HEK293T (cell line): ENCODE measurements at places on chromosomes 3 and 15.

DNA sequence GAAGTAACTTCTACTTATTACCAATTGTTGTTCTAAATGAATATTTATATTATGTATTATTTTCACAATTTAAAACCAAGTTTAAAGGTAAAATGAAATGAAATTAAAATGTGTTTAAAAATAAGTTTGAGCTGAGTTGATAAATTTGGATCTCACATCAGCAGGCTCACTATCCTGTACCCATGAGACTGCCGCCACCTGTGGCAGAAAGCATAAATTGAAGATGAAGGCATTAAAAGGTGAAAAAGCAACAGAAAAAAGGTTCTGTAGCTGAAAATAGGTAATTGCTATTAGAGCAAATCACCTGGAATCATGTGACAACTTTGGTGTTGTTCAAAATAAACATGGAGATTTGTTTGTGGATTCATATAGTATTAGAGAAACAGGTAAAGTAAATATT is 133.0 kb upstream of the CADM2 start:
- no peak for DNase-seq

DNA sequence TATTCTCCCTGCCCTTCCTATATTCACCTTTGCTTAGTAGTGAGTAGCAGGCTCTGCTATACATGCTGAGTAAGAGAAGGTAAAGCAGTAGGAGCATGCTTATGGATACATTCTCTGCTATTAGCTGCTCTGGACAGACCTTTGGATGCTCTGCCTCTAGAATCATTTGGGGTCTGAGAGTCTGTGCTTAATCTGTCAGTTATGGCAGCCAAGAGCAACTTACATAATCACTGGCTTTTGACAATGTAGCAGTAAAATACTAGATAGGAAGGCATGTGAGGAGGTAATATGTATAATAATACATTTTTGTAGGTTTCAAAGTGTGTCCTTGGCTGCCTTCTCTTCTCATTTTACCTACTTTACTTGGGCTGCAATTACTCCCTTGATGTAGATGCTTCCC is 277.7 kb downstream of the GAP43 start:
- no peak for DNase-seq

DNA sequence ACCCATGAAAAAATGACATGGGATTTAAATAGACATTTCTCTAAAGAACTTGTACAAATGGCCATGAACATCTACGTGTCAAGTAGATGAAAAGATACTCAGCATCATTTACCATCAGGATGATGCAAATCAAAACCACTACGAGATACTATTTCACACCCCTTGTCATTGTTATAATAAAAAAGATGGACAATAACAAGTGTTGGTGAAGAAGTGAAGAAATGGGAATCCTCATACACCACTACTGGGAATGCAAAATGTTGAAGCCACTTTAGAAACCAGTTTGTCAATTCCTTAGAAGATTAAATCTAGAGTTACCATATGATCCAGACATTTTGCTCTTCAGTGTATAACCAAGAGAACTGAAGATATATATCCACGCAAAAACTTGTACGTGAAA is 57.9 kb downstream of the TIMP4 start:
- no peak for DNase-seq

GRCh38 chr15:62138124-62138523 is 27.0 kb downstream of the C2CD4B start:
- DNase-seq = no peak

DNA sequence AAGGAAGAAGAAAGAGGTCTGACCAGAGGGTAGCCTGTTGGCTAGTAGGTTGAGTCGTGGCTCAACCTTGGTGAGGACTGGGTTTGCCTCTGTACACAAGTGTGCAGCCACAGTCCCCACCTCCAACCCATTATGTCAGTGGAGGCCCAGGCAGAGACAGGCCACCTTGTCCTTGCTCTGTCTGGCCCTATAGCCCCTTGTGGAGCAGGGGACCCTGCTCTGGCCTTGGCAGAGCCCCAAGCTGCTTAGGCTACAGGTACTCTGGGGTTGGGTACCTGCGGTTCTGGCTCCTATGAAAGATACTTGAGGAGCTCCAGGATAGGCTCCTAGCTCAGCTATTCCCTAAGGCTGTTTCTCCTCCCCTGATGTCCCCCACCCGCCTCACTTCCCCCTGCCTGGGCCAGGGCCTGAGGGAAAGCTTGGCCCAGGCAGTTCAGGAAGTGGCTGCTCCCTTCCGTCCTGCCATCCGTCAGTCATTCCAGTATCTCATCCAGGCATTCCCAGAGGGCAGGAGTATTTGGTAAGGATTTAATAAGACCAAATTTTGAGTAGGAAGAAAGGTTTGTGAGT is 44.0 kb downstream of the FGD5 start:
- no peak for DNase-seq

GRCh38 chr3:71119171-71119570 is 464.4 kb downstream of the FOXP1 start:
- no peak for DNase-seq

- DNase-seq = no peak
These were observed 38.3 kb downstream of the CHSY1 start for GRCh38 chr15:101213570-101213969.

GRCh38 chr3:161337311-161337710 is 34.0 kb downstream of the SPTSSB start:
- DNase-seq = no peak

GRCh38 chr15:85717212-85717611 is 77.5 kb downstream of the KLHL25 start:
- DNase-seq = no peak

DNA sequence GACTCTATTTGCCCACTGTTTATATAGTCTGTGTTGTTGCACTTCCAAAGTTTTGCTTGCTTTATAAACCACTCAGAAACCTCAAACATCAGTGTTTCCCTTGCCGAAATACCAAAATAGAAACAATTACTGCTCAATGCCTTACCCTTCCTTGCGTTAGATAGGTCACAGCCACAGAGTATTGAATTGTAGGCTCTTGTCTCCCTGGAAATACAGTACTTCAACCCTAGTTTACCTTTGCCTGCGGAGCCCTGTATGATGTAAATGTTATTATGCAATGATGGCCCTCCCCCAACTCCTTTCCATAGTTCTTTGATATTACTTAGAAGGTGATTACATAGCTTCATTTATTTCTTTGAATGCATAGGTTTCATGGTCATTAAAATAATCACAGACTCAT is 44.2 kb downstream of the SOX2 start:
- no peak for DNase-seq

- no peak for DNase-seq
These were observed 13.4 kb upstream of the NR2F2 start for GRCh38 chr15:96316953-96317629.

DNA sequence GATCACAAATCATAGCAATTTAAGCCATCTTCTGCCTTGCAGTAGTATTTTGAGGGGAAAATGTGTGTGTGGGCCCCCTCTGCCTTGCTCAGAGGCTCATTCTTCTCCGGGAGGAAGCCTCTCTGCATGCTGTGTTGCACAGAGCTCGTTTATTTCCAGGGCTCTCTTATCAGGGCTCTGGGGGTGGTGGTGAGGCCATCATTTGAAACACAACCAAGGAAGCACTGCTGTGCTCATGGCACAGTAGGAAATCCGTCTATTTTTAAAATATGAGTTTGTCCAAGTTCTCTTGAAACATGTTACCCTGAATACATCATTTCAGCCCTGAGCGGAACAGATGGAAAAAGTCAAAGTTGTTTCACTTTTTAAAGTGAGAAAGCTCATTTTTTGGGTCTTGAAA is 369.0 kb upstream of the CFAP20DC start:
- DNase-seq = no peak

DNA sequence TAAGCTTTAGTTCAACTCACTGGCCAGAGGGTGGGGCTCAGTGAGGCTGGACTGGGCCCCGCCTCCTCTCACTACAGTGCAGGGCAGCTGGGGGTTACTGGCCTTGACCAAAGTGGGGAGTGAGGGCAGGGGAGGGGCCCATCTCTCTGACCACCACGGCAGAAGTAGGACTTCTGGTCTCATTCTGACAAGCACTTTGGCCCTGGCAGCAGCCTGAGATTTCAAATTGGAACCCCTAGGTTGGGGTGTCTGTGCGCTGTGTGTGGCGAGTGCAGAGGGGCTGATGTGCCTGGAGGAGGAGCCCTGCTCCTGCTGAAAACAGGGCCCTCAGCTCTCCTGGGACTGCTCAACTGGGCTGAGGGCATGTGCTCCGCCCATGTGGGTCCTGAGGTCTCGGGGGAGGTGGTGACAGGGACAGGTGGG is 60.3 kb upstream of the RPL32 start:
- DNase-seq = no peak

- no peak for DNase-seq
These were observed 100.8 kb downstream of the KLF13 start for GRCh38 chr15:31427411-31427810.

DNA sequence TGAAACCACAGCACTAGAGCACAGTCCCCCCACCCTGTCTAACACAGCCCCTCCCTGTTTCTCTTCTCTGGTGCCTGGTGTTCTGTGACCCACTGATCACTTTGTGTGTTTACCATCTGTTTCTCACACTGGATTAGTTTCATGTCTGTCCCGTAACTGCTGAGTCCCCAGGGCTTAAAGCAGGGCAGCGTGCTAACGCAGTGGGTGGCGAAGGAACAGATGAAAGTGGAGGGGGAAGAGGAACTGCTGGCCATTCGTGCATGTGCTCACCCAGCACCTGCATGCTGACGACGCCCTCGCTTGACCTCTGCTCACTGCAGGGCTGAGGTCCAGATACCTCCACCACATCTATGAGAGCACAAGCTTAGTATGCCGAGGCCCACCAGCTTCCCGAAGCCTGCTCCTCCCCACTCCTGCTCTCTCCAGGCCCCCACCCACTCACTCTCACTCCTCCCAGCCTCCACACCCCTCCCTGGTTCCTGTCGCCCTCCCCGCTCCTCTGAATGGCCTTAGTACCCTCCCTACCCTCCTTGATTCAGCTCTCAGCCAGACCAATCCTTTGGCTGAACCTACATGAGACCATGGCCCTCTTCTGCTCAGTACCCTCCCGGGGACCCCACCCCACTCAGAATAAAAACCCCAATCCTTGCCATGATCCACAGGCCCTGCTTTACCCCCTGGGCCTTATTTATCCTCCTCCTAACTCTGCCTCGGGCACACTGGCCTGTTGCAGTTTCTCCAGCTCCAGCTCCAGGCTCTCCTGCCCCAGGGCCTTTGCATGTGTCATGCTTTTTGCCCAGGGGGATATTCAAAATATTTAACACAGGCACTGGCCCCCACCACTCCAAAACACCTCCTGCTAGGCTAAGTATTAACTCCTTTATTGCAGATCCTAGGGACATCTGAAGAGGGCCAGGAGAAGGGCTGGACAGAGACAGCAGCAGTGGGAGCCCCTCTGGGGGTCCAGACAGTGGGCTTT is 15.1 kb upstream of the IQSEC1 start:
- no peak for DNase-seq

DNA sequence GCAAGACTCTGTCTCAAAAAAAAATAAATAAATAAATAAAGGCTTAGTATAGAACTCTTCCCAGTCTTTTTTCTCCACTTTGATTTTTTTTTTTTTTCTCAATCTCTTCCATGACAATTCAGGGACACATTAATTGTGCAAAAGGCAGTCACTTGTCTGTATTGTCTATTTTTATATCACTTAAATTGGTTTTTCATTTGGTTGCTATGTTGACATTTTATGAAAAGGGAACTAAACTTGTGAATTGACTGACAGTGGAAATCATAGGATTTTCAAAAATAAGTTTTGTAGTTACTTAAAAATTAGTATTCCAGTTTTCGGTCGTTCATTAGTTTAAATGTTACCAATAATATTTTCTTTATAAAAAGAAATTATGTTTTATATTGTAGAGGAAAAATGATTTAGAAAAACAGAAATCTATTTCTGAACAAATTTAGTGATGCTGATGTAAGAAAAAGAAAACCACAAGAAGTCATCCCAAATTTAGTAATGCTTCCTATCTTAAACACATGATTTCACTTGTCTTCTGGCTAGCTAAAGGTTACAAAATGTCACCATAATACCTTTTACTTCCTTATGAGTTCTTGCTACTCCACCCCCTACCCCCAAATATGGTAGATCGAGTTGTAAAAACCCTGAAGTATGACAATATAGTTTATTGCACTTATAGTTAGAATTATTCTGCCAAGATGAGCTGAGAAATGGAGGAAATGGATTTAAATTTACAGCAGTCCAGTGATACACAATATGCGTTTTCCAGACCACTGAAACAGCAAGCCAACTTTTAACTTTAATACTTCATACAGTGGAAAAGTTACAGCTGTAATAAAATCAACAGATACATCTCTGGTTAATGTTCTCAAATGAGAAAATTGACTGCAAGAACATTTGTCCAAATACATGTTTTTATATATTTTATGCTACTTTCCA is 37.0 kb downstream of the PPARG start:
- no peak for DNase-seq

DNA sequence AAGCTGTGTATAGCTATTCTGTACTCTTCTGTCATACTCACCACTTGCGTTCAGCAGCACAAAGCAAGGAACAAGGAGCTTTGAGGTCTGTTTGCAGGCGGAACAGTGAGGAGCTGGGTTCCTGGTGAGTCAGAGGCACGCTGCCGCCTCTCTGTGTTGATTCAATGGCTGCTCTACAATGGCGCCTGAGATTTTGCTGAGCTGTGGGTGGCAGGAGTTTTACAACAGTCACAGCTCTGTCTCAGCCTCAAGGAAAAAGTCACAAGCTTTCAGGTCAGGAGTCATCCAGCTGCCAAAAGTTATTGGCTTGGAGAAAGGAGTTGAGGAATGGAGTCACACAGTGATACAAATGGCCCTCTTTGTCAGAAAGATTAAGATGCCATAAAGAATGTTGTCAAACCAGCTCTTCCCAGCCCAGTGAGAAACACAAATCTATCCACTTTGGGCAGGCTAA is 98.1 kb downstream of the SSR3 start:
- DNase-seq = no peak

- DNase-seq = no peak
These were observed 617.6 kb upstream of the UBE2E2 start for GRCh38 chr3:22585504-22585903.

GRCh38 chr15:74445816-74446763 is 12.3 kb upstream of the SEMA7A start:
- no peak for DNase-seq

DNA sequence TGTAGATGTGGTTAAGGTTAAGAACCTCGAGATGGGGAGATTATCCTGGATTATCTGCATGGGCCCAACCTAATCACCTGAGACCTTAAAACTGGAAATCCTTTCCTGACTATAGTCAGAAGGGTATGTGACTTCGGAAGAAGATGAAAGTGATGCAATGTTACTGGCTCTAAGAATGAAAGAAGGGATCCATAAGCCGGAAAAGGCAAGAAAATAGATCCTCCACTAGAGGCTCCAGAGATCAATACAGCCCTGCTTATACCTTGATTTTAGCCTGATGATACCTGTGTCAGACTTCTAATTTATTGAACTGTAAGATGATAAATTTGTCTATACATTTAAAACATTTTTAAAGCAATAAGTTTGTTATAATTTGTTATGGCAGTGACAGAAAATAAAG is 21.5 kb upstream of the GASK1A start:
- no peak for DNase-seq

- DNase-seq = no peak
These were observed 15.2 kb downstream of the PHLDB2 start for GRCh38 chr3:111874177-111874820.

GRCh38 chr3:160665784-160666526 is 11.0 kb upstream of the ARL14 start:
- DNase-seq = no peak

DNA sequence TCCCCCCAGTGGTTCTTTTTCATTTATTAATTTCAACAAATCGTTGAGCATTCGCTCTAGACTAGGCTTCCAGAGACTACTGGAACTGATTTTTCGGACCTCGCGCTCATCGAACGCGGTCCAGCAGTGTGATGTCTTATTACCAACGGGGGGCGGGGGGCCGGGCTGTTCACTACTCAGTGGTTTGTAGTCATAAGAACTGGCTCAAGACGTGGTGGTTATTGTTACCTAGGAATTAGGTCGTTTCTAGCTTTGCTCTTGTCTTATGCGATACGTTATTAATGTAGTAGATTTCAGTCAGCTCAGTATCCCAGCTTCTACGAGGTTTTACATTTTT is 858 bp downstream of the RBM5 start:
- no peak for DNase-seq
